Mammary epithelial cell (primary cell): ENCODE measurements at places on chromosomes 2 and 18. TPM values are rescaled to one million over a fixed set of nuclear protein-coding genes. Genes with fewer than 3 reads are reported as not detected.

The WNT6 gene
- not detected in 2 replicates for total RNA-seq

The TEX261 gene
- 30.0 TPM for total RNA-seq

The NGEF gene
- total RNA-seq: 1.8 TPM

The CRYGC gene
- 0.52 TPM in 1 of 2 replicates, not detected in the other for total RNA-seq

The GDF7 gene
- under 0.01 TPM for total RNA-seq

The CRACDL gene
- total RNA-seq: 4.5 and 5.2 TPM in 2 replicates

The GPR75 gene
- 2.9 and 4.7 TPM in 2 replicates for total RNA-seq

The PPM1G gene
- 58.8 TPM for total RNA-seq

The IL18RAP gene
- 0.27 TPM in 1 of 2 replicates, not detected in the other for total RNA-seq

The IMPACT gene
- total RNA-seq: 45.2 and 62.6 TPM in 2 replicates

The PARD3B gene
- 6.5 TPM for total RNA-seq

The FNDC4 gene
- total RNA-seq: 29.2 TPM

The TMEM17 gene
- 3.0 TPM for total RNA-seq

The UGT1A5 gene
- total RNA-seq: 0.99 TPM in 2 replicates

The FSHR gene
- not detected for total RNA-seq

The EFHD1 gene
- 2.0 TPM for total RNA-seq

The FASTKD2 gene
- total RNA-seq: 28.2 and 32.6 TPM in 2 replicates

The CERKL gene
- 0.13 TPM in 1 of 2 replicates, not detected in the other for total RNA-seq

The TGOLN2 gene
- total RNA-seq: 83.0 TPM

The TMEM247 gene
- total RNA-seq: not detected

The LDLRAD4 gene
- not detected in 2 replicates for total RNA-seq

The REEP1 gene
- not detected in 2 replicates for total RNA-seq

The MRPL44 gene
- total RNA-seq: 24.2 TPM

The RAD51AP2 gene
- 0.24 and 0.35 TPM in 2 replicates for total RNA-seq

The HOXD3 gene
- not detected in 2 replicates for total RNA-seq

The ALLC gene
- not detected in 2 replicates for total RNA-seq

The DNAH6 gene
- 0.50 TPM for total RNA-seq

The KHK gene
- total RNA-seq: 2.1 TPM in 1 of 2 replicates, not detected in the other

The PROC gene
- total RNA-seq: 1.4 TPM in 1 of 2 replicates, not detected in the other

The PSMD14 gene
- 101 and 125 TPM in 2 replicates for total RNA-seq

The UNC80 gene
- total RNA-seq: 2.5 TPM

The C2orf80 gene
- not detected in 2 replicates for total RNA-seq

The KCNE4 gene
- total RNA-seq: 0.33 TPM

The HS6ST1 gene
- 61.0 TPM for total RNA-seq

The RGPD3 gene
- total RNA-seq: 0.07 TPM in 1 of 2 replicates, not detected in the other

The SCN9A gene
- 1.3 TPM for total RNA-seq

The APCDD1 gene
- 24.8 TPM for total RNA-seq
